SHP77 treated with DMSO at 0.1 percent for 48 hours (cell line): ENCODE measurements at places on chromosomes 4 and X.

GRCh38 chr4:103008875-103009729, 10.4 kb downstream of the SLC9B1 start:
- no peak for DNase-seq

DNA sequence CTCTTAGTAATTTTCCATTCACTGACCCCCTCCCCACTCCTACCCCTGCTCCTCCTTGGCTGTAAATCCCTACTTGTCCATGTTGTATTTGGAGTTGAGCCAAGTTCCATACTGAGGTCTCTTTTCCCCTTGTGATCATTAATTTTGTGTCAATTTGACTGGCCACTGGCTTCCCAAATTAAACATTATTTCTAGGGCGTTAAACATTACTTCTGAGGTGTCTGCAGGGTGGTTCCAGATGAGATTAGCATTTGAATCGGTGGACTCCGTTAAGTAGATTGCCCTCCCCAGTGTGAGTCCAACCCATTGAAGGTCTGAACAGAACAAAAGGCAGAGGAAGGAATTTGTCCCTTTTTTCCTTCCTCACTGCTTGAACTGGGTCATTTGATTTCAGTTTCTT, 25.7 kb downstream of the SLC39A8 start:
- no peak for DNase-seq

DNA sequence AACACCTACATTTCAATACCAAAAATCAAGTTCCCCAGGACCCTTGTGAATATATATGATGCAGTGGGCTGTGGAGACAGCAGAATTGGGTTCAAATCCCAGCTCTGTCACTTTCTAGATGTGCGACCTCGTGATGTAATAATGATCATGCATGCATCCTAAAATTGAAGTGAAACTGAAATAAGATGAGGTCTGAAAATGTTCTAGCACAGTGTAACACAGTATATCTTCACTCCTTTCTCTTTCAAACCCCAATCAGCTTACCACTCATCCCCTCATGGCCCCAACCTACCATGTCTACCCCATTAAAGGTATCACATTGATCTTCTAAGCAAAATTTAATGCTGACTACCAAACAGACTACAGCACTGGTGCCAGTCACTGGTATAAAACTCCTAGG, 69.9 kb upstream of the BRS3 start:
- no peak for DNase-seq

- DNase-seq: no peak
Measured at GRCh38 chr4:90543419-90544170, 416.4 kb downstream of the CCSER1 start.

GRCh38 chrX:69116077-69116476, 49.2 kb downstream of the PJA1 start:
- no peak for DNase-seq

DNA sequence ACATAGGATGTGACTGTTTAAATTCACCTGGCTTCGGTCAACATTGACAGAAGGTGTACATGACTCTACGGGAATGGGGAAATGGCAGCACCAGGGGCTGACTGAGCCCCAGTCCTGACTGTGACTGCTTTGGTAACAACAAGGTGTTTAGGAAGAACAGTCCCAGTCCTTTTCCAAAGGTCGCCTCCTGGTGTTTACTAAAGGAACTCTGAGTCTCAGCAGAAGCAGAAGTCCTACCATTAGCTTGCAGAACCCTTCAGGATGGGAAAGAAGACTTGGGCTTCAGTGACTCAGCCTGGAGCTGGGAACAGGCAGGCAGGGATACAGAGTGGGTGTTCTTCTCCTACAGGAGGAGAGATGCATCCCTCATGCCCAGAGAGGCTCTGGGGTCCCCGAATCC, 103.3 kb downstream of the MGST2 start:
- no peak for DNase-seq

DNA sequence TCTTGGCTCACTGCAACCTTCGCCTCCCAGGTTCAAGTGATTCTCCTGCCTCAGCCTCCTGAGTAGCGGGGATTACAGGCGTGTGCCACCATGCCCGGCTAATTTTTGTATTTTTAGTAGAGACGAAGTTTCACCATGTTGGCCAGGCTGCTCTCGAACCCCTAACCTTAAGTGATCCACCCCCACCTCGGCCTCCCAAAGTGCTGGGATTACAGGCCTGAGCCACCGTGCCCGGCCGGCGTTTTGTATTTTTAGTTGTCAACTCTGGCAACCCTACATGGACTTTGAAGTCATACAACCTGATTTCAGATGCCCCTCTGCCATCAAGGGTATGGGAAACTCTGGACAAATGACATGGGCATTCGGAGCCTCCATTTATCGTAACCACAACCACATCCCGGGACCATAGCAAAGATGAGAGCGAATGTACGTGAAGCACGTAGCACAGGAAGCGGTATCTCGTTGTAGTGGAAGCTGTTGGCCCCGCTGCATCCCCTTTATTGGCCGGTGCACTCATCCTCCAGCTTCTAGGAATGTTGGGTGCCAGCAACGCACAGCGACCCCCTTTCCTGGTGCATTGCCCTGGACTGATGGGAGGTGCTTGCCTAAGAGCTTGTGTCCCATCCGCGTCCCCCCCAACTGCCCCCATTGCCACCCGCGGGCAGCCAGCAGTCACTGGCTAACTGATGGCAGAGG, 109.2 kb downstream of the PHKA2 start:
- DNase-seq: no peak

DNA sequence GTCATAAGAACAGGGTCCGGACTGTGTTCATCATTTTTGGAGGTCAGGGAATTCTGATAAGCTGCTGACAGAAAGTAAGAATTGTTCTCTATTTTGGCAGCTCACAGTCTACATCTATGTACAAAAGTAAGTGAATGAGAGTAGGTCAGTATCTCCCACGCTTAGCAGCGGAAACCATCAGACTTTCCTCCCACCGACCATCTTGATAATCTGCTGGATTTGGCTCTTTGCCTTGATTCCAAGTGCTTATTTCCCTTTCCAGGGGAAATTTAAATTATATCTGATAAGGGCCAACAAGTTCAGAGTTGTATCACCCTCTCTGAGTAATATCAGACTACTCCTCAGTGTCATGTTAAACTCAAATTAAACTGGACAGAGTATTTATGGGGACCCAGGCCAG, 118.0 kb downstream of the CAMK2D start:
- no peak for DNase-seq

DNA sequence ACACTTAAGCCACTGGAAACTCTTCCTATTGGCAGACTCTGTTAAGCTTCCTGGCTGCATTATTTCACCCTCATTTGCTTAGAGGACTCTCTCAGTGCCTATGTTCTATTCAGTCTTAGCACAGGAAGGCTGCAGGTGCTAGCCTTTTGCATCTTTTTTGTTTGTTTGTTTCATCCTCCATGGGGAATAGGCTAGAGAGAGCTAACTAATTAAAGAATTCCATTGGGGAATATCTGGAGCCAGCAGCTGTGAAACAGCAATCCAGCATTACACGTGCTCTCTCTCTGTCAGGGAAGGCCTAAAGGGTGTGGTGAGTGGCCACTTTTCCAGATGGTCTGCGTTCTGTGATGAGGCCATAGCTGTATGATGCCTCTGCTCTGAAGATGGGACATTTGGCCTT, 633.6 kb downstream of the SPRY1 start:
- DNase-seq: no peak

GRCh38 chr4:101418466-101418865, 71.1 kb upstream of the PPP3CA start:
- DNase-seq: no peak

DNA sequence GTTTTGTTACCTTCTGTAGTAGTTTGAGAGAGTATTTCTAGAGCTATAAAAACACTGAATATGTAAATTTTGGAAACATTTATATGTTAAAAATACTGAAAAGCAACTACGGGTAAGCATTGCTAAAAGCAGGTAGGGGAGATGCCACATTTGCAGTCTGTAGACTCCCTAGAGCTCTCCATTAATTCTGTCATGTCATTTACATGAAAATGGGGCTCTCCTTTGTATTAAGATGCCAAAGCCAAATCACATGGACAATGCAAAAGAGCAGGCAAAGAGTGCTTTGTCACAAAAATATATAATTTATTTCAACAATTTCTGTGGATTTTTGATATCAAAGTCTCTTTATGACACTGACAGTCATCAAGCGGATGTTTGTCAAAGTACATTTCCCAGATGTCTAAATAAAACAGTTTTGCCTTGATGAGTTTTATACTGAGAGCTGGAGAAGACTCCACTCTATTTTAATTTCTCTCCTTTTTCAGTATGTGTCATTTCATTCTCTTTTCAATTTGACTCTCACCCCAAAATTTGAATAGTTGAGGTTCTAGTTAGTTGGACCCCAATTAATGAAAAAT, 51.8 kb downstream of the LDB2 start:
- DNase-seq: no peak

DNA sequence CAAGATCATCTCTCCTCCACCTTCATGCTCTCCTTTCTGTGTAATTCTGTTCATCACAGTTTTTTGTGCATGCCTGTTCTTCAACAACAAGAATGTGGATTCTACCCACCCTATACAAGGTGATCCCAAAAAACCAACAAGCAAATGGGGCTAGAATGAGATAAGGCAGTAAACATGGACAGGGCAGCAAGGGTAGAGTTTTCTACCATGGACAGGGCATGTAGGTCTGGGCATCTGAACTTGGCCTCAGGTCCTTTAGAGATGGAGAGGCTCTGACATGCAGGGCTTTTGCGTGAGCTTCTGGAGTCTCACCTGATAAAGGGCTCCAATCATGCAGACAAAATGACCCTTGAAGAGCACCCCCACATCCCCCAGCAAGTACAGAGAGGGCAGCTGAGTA, 36.4 kb downstream of the MAP7D2 start:
- DNase-seq: no peak

DNA sequence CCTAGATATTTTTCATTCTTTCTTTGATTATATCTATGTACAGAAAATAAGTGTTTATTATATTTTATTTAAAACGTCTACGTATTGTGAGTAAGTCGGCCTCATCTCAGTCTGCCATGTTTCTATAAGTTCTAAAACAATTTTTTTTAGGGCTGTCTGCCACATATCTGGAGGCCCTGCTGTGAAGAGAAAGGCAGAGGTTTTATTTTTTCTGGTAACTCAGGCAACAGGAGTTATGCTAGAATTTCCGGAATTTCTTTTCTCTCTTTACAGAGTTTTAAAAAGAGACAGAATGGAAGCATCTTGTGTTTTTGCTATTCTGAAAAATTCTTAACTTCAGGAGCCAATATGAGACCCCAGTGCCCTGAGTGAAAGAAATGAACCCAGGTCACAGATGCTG, 1124.0 kb upstream of the TENM3 start:
- no peak for DNase-seq

- DNase-seq: no peak
Measured at GRCh38 chr4:39568805-39569204, 41.6 kb upstream of the UGDH start.
